ENCODE measurements at places on chromosomes 7 and 10.

DNA sequence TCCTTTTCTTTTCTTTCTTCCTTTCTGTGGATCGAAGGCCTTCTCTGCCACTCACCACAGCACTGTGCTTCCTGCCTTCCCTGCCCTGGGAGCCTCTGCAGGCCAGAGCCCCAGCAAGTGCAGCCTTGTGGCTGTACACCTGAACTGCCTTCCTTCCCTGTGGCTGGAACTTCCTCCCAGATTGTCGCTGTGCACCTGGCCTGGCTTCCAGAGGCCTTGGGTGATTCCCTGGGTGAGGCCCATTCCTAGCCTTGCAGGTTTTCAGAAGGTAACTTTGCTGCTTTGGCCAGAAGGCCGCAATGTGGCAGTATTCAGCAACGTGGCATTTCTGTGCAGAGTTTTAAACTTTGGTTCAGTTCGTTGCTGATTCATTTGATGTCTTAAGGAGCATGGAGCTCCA lies 50.1 kb upstream of the RASGEF1A start:
- DNase-seq, result no peak

DNA sequence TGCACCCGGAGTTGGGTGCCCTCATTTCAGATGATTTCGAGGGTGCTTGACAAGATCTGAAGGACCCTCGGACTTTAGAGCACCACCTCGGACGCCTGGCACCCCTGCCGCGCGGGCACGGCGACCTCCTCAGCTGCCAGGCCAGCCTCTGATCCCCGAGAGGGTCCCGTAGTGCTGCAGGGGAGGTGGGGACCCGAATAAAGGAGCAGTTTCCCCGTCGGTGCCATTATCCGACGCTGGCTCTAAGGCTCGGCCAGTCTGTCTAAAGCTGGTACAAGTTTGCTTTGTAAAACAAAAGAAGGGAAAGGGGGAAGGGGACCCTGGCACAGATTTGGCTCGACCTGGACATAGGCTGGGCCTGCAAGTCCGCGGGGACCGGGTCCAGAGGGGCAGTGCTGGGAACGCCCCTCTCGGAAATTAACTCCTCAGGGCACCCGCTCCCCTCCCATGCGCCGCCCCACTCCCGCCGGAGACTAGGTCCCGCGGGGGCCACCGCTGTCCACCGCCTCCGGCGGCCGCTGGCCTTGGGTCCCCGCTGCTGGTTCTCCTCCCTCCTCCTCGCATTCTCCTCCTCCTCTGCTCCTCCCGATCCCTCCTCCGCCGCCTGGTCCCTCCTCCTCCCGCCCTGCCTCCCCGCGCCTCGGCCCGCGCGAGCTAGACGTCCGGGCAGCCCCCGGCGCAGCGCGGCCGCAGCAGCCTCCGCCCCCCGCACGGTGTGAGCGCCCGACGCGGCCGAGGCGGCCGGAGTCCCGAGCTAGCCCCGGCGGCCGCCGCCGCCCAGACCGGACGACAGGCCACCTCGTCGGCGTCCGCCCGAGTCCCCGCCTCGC lies at the start of gene EGFR:
Gene EGFR (plus strand): TSS at position 657 of the 830 bp plus-strand sequence. CDS start 261 bp downstream, outside the sequence.
- DNase-seq, result peak; percentile 18

DNA sequence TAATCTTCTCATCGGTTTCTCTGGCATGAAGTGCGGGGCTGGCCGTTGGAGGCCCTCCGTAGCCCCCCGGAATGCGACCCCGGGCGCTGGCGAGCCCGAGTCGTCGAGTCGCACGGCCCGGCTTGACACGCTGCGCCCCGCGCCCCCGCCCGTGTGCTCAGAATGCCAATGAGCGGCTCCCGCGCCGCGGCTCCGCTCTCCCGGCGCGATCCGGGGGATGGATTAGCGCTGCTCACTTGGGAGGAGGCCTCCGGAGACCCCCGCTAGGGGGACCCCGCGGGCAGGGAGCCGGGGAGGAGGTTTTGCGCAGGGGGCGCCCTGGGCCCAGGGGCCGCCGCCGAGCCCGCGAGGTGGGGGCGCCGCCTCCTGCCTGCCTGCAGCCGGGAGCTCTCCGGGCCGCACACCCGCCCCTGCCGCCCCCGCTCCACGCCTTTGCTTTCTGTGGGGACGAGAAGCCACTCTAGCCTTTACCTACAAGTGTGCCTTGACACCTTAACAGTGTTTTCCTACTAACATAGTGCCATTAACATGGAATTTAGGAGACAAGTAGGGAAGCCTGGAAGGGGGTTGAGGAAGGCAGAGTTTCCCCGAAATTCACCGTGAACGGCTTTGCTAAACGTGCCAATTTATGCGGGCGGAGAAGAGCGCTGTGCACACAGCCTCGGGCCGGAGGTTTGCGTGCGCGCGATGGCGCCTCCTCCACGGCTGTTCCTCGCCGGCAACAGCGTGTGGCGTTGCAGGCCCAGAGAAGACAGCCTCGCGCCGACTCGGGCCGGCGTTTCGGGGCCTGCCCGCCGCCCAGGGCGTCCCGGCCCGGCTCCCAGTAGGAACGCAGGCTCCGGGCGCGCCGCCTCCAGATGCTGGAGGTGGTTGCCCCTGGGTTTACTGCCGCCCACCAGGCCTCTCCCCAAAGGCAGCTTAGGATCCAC lies 7.1 kb downstream of the SHH start:
- peak; percentile 65 for DNase-seq

DNA sequence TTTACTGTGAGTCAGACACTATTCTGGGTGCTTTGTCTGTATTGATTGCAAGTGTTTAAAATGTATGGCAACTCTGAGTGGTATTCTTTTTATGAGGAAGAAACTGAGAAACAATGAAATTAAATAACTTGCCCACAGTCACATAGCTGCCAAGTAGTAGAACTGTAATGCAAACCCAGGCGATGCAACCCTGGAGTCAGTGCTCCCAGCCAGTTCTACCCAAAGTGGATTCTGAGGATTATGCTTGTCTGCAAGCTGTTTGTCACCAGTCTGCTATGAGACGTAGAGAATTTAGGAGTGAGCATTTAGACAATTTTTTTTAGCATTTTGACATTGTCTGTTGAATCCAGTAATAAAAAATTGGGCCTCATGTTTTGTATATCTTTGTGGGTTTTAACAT lies 306.0 kb upstream of the LRGUK start:
- no peak for DNase-seq

DNA sequence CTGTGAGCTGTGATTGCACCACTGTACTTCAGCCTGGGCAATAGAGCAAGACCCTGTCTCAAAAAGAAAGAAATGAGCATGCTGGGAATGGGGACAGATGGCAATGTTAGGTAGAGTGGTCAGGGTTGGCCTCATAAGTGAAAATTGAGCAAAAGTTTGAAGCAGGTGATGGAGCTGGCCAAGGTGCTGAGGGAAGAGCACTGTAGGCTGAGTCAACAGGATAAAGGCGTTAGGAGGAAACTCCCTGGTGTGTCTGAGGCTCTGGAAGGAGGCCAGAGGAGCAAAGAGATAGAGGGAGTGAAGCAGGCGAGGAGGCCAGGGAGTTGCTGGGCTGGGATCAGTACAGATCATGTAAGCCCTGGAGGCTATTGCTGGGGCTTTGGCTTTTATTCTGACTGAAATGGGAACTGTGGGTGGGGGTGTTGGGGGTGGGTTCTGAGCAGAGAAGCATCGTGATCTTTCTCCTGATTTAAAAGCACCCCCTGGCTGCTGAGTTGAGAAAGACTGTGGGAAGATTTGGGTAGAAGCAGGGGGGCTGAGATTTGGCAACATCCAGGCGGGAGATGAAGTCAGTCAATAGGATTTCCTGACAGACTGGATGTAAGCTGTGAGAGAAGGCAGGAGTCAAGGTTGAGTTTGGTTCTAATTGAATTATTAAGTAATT lies 52.5 kb upstream of the VKORC1L1 start:
- DNase-seq, result no peak

- no peak for DNase-seq
Observed at GRCh38 chr7:112462236-112462635, 12.0 kb downstream of the IFRD1 start.

DNA sequence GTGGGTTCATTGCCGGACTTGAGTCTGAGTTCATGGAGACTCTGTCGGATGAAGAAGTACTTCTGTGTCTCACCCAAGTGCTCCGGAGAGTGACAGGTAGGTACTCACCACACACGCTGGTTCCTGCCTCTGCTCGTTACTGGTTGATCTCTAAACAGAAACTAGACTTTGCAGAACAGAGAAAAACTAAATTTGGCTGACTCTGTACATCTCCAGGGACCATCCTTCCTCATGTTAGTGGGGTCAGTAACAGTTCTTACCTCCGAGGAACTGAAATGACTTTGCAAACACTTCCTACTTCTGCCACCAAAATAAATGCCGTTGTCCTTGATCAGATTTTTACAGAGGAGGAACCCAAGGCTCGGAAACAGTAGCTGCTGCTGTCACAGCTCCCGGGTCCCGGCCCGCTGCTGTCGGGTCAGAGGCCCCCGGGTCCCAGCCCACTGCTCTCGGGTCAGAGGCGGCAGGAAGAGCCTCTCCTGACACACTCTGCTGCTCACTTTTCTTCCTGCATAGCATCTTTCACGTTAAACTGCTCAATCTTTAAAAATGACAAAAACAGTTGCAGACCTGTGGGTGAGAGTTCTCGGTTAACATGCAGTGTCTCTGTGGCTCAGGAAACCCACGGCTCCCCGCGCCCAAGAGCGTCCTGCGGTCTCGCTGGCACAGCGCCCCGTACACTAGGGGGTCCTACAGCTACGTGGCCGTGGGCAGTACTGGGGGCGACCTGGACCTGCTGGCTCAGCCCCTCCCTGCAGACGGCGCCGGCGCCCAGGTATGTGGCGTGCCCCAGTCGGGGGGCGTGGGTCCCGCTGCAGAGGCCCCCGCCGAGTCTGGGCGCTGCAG lies 4.8 kb upstream of the MTG1 start:
- DNase-seq, result no peak

DNA sequence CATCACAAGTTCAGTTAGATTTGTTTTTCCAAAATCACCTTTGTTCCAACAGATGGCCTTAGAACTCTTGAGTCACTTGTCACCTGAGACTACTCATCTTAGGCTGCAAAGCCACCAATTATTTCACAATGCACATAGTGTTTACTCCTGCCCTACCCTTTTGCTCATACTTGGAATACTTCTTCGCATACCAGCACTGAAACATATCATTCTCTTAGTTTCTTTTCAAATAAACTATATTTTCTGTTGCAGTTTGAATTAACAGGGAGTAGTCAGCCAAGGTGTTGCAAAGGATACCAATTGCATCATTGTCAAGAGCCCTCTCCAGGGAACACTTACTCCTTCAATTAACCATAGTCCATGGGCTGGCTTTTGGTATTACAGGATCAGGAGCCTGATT lies 71.0 kb downstream of the CASD1 start:
- DNase-seq, result no peak

DNA sequence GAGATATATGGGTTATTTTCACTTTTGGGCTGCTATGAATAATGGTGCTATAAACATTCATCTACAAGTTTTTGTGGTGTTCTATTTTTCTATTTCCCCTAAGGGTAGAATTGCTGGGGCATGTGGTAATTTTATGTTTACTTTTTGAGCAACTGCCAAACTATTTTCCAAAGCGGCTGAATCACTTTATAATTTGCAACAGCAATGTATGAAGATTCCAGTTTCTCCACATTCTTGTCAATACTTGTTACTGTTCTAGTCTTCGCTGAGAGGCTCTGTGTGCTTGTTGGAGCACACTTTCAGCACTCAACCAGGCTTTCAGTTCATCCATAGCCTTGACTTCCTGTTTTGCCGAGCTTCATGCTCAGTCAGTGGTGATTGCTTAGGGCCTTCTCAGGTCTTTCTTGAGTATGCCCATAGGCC lies 39.0 kb downstream of the ADK start:
- peak; percentile 3 for DNase-seq

DNA sequence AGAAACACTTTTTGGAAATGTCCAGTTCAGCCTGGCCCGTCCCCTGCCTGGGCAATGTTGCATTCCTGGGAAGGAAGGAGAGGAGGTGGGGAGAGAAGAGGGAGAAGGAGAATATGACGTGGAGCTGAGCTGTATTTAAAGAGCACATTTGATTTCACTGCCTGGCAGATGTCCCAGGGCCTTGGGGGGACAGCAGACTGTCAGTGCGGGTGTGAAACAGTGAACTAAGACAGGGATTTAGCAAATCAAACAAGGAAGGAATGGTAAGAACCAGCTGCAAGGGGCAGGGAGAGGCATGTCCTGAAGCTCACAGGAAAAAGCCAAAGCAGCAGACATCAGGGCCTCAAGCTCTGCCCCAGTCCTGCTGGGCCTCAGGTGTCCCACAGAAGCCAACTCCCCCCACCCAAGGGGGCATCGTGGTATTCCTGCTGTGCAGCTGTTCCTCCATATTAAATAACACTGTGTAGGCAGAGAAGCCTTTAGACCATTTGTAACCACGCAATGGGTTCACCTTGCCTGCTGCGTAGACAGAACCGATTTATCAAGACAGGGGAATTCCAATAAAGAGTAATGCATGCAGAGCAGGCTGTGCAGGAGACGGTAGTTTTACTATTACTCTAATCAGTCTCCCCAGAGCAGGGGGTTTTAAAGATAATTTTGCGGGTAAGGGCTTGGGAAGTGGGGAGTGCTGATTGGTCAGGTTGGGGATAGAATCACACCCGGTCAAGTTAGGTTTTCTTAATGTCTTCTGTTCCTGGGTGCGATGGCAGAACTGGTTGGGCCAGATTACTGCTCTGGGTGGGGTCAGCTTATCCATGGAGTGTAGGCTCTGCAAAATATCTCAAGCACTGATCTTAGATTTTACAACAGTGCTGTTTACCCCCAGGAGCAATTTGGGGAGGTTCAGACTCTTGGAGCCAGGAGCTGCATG lies 18.3 kb downstream of the LEP start:
- DNase-seq, result peak; percentile 43

DNA sequence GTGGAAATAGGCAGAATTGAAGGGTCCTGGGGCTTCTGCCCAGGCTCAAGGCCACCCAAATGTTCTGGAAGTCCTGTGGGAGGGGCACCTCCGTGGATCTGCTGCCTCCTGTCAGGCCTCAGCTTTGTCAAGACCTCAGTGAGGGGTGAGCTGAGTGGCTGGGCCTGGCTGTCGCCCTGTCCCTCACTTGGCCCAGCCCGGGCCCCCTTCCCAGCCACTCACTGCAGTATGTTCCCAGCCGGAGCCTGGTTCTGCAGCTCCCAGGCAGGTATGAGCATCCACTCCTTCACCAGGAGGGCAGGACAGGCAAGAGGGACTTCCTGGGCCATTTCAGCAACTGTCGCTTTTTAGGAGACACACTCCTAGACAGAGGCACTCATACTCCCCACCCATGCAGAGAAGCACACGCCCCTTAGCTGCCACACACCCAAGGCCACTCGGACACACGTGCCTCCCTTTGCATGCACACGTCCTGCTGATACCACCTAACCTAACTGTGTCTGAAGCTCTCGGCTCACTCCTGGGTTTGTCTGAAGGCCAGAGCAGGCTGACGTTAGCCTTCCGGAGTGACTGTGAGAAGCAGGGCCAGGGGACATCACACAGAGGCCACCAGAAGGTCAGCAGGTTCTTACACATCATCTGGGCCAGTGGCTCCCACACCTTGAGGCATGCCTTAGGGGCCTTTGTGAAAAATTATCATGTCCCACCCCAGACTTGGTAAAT lies 72.2 kb upstream of the COL13A1 start:
- DNase-seq, result no peak
